ENCODE measurements at places on chromosomes 6 and 20. TPM values are rescaled to one million over a fixed set of nuclear protein-coding genes. Genes with fewer than 3 reads are reported as not detected.

Gene CST3
- total RNA-seq: 330 TPM

Gene MYBL2
- 51.2 TPM for total RNA-seq

Gene TMEM181
- 27.3 TPM for total RNA-seq

Gene FOXS1
- total RNA-seq: 0.12 TPM

Gene SOBP
- total RNA-seq: 1.6 TPM

Gene SULF2
- 104 TPM for total RNA-seq

Gene TUBB2B
- total RNA-seq: 60.1 TPM

Gene PRPF6
- 106 TPM for total RNA-seq

Gene GGTLC1
- not detected for total RNA-seq

Gene RNF144B
- 5.4 TPM for total RNA-seq

Gene E2F1
- 67.8 TPM for total RNA-seq

Gene AHCY
- 123 TPM for total RNA-seq

Gene MAVS
- total RNA-seq: 20.8 TPM

Gene SNAP25
- 11.9 TPM for total RNA-seq

Gene TBPL1
- 56.6 TPM for total RNA-seq

Gene TTBK1
- total RNA-seq: under 0.01 TPM

Gene RPL7L1
- total RNA-seq: 187 TPM

Gene TCF15
- total RNA-seq: not detected

Gene RAET1G
- total RNA-seq: 20.6 TPM

Gene KCNQ5
- 4.8 TPM for total RNA-seq

Gene ENPP1
- 31.3 TPM for total RNA-seq

Gene PTCRA
- not detected for total RNA-seq

Gene VGLL2
- not detected for total RNA-seq

Gene PRDM13
- total RNA-seq: not detected

Gene C6orf52
- total RNA-seq: 0.44 TPM

Gene ARHGAP18
- total RNA-seq: 28.3 TPM

Gene USP49
- 3.6 TPM for total RNA-seq

Gene CDK5RAP1
- 28.5 TPM for total RNA-seq

Gene COL9A3
- total RNA-seq: 0.17 TPM

Gene C6orf15
- not detected for total RNA-seq

Gene PHACTR2
- 21.3 TPM for total RNA-seq

Gene ZNF334
- 1.9 TPM for total RNA-seq

Gene OTOR
- total RNA-seq: not detected

Gene CAGE1
- total RNA-seq: not detected

Gene TRIM27
- 88.1 TPM for total RNA-seq

Gene HLA-C
- 2,500 TPM for total RNA-seq

Gene SNAI1
- total RNA-seq: 8.4 TPM

Gene TRIM10
- total RNA-seq: not detected

Gene SLC22A16
- total RNA-seq: 0.42 TPM

Gene FAM229B
- 31.3 TPM for total RNA-seq

Gene RCAN2
- 2.3 TPM for total RNA-seq

Gene RBM38
- total RNA-seq: 14.0 TPM

Gene HTR1E
- total RNA-seq: not detected

Gene CCR6
- not detected for total RNA-seq

Gene FAM209A
- total RNA-seq: not detected
